ENCODE measurements at places on chromosomes 4 and X.
A peak's percentile ranks its signal among the peaks of the same experiment; 100 is the strongest.

DNA sequence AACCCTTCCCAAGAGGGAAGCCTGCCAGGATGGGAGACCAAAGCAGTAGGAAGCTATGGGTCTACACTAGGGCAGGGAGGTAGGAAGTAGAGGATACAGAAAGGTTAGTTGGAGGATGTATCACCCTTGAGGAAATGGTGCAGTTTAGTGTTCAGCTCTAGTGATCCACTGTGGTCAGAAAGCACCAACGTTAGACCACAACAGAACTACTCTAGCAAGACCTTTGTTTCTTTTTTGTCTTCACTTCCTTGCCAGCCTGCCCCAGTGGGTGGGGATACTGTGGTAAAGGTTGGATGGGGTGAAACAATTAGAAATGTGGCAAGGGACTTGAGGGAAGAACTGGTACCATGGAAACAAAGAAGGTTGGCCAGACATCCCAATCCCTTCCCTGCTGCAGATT lies 83.3 kb downstream of the DDIT4L start:
- DNase-seq: no peak

DNA sequence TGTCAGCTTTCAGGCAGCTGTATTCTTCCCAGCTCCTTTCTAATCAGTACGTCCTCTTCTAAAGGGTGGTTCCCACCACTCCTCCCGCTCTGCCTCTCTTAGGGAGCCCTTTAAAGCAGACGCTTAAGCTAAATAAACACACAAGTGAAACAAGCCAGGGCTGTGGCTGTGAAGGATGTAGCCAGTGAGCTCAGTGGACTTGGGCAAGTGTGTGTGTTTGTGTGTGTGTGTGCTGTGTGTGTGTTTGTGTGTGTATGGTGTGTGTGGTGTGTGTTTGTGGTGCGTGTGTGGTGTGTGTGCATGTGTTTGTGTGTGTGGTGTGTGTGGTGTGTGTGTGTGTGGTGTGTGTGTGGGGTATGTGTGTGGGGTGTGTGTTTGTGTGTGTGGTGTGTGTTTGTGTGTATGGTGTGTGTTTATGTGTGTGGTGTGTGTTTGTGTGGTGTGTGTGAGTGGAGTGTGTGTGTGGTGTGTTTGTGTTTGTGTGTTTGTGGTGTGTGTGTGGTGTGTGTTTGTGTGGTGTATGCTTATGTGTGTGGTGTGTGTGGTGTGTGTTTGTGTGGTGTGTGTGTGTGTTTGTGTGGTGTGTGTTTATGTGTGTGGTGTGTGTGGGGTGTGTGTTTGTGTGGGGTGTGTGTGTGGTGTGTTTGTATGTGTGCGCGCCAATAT lies 283.3 kb downstream of the PTTG2 start:
- DNase-seq: no peak

DNA sequence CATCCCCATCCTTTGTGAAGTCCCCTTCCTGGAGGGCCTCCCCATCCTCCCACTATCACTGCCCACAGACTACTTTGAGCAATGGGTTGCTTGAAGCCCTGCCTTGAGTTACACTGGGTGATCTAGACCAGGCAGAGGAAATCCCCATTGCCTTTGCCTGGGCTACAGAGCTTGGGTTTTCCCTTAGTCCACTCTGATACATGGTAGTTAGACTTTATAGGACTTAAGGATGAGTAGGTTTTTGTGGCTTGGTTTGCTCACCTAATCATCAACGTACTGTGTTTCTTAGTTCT lies 56.6 kb downstream of the TMEM131L start:
- DNase-seq: no peak

GRCh38 chr4:60683357-60683756 lies 516.8 kb upstream of the ADGRL3 start:
- no peak for DNase-seq

- no peak for DNase-seq
Measured at GRCh38 chrX:53279296-53280237, 1.8 kb downstream of the IQSEC2 start.

GRCh38 chrX:21711129-21711847 lies 46.6 kb downstream of the SMPX start:
- no peak for DNase-seq

DNA sequence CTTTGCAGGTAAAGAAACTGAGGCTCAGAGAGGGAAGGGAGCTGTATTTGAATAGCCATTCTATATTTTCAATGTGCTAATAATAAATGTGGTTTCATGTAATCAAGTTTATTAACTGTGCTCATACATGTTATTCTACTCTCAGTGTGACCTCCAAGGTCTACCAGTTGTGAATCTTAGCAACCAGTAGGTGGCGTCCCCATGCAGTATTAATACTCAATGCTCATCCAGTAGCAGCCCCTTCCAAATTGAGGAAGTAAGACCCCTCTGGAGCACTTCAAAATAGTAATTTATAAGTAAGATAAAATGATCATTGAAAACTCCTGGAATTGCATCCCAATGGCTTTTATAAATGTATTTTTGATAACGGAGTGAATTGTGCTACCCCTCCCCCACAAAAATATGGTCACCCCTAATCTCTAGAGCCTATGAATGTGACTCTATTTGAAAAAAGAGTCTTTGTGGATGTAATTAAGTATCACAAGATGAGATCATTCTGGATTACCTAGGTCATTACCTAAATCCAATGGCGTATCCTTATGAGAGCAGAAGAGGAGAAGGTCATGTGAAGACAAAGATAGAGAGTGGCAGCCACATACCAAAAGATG lies 20.4 kb upstream of the SEPSECS start:
- DNase-seq: peak; percentile 62

GRCh38 chrX:144379156-144379555 lies 495.3 kb downstream of the UBE2NL start:
- no peak for DNase-seq

DNA sequence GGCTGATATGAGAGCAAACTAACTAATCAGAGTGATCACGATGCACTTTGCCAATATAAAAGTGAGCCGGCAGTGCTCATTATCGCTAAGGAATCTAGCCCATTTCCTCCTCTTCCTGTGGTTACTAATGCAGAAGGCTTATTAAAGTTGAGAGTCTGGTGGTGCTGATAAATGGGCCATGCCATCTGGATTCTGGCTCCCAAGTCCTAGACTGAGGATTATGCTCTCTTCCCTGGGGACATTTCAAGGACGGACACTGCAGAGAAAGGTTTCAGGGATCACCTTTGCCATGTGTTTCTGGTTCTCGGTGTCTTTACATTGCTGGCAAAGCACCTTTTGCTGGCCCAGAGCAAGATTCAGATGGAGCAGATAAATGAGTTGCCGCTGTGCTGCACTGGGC lies 85.3 kb downstream of the RTL5 start:
- DNase-seq: no peak

DNA sequence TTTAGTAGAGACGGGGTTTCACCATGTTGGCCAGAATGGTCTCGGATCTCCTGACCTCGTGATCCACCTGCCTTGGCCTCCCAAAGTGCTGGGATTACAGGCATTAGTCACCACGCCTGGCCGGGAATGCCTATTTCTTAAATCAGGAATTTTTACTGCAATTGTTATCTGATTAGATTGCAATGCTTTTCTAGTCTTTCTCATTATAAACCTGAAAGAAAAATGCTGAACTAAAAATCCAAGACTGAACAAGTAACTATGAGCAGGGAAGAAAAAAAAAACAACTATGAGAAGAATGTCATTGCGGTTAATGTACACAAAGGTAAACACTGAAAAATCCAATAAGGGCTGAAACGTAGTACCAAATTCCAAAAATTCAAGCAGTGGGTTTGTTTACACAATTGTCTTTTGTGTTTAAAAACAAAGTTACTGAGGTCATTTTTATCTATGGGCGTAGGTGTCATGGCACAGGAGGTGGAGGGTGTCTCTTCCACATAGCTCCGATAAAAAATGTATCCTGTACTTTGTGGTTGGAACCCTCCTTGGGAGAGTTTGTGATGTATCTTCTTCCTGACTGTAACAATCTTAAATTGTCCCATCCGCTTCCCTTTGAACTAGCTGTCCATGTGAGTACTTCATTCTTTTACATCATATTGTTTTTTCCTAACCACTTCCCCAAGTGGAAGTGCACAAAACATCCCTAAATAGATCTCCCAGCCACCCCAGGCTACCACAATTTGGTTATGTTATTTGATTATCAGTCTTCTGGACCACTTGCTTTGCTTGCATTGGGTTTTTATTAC lies 11.1 kb upstream of the TMEM156 start:
- DNase-seq: no peak

GRCh38 chr4:161197912-161198311 lies 965.9 kb downstream of the FSTL5 start:
- DNase-seq: no peak

GRCh38 chr4:159177265-159178150 lies 74.6 kb downstream of the RAPGEF2 start:
- no peak for DNase-seq

GRCh38 chrX:38116706-38117105 lies 104.0 kb downstream of the SRPX start:
- no peak for DNase-seq

DNA sequence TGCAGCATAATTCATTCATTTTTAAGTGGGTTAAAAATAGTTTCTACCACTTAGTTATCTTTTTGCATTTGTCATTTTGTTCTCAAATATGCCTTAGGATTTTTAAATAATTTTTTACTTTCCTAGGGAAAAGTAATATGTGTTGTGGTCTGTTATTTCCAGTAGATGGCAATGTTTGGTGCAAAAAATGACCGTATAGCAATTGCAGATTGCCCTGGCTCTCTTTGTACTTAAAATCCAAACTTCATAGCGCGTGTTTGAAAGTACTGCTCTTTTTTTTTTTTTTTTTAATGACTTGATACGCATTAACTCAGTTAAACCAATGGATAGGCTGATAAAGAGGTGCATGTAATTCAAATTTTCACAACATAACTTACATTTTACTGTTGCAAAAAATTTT lies 74.4 kb upstream of the RBMX start:
- peak; percentile 2 for DNase-seq

DNA sequence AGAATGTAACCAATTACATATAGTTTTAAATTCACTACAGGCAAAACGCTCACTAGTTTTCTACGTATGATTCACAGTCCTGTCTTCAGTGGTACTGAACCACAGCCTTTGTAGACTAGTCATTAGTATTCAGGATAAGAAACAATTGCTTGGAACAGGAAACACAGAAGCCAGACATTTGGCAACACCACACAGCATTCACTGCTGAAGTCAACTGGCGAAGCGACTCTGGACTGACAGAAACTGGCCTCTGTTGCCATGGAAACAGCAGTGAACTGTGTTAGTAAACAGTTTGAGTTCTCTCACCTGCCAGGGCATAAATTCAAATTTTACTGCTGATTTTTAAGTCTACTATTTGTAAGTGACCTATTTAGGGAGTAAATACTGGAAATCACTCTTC lies 57.6 kb downstream of the MAPK10 start:
- DNase-seq: no peak

- no peak for DNase-seq
Measured at GRCh38 chrX:10254739-10255138, 98.0 kb downstream of the CLCN4 start.

GRCh38 chr4:154126276-154126675 lies 337.4 kb upstream of the SFRP2 start:
- no peak for DNase-seq

DNA sequence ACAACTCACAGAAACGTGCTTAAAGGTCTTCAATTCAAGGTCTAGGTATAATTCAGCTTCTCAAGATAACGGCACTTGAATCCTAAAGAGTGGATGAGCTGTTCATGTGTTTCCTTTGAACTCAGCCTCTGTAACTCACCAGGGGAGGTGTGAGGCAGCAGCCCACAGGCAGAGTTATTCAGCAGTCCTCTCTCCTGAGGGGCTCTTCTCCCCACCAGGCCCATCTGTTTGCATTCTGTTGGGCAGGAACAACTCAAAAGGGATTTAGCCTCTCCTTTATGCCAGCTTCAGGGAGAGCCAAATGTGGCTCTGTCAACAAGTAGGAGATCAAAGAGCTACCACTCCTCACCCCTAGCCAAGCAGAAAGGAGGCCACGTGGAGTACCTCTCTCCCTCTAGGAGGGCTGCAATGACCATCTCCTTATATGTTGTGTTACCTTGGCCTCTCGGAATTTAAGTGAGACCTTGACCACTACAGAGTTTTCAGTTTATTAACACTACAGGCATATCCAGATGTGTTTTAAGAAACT lies 151.2 kb downstream of the SPATA18 start:
- DNase-seq: no peak

DNA sequence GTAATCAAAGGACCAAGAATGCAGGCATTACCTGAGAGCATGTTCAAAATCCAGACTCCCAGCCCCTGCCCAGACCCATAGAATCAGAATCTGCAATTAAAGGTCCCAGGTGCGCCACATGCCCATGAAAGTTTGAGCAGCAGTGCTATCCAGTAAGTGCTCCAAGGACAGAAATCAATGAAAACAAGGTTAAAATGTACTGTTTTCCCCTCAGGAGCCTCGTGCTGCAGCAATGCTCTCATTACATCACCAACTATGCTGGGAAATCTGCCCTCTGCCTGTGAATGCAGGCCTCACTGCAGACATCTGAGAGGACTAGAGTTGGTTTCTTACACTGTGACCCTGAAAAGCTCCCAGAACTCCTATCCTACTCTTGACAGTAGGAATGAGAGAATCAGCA lies 21.1 kb downstream of the ANXA5 start:
- no peak for DNase-seq

DNA sequence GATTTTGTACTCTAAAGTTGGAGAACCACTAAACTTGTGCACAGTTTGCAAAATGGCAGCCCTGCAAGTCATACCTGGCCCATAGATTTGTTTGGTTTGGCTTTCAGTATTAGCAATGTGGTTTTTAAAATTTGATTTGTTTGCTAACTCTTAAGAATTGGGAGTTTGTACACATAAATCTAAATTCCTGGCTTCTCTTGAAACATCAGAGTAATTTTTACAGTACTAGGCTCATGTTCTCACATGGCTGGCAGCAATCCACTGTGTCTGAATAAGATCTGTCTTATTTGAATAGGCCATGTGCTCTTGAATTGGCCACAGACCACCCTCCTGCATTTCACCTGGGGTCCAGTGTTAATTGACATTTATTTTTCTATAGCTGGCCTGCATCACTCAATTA lies 21.3 kb downstream of the DIAPH2 start:
- DNase-seq: no peak

GRCh38 chr4:138666366-138666765 lies 349.2 kb upstream of the NOCT start:
- no peak for DNase-seq

DNA sequence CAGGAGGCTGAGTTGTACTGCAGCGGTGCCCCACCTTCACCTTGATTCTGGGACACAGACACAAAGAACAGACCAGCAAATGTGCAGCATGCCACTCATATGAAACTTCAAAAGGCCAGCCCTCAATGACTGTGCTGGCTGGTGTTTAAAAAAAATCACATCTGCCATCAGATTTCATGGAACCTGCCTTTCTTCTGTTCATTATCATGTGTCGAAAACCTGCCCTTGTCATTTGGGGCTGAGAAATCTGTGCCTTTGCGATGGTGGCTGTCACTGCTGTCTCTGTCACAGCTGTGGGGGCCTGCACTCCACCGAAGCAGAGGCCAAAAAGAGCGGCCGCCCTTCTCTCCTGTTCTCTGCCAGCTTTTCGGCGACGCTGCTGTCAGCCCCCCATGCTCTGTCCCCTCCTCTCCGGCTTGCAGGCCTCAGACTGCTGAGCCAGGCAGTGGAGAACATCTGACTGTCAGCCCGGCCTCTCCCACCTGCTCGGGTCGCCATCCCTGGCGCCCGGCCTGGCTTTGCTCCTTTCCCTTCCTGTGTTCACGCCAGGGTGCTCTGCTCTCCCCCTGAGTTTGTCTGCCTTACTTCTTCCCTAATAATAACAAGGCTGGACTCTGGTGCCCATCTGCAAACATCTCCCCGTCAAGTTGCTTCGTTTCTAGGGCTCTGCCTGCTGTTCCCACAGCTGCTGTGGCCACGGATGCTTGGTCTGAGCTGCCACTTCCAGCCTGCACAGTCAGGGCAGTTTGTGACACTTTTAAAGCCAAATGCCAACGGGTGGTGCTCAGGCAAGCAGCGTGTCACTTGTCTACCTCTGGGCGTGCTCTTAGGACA lies 355.2 kb downstream of the UNC5C start:
- no peak for DNase-seq

All from hematopoietic multipotent progenitor cell treated with erythropoietin and hydrocortisone succinate and interleukin-3 and kit ligand, for 15 days (in vitro differentiated cells).